ENCODE measurements at places on chromosomes 3 and 15.

DNA sequence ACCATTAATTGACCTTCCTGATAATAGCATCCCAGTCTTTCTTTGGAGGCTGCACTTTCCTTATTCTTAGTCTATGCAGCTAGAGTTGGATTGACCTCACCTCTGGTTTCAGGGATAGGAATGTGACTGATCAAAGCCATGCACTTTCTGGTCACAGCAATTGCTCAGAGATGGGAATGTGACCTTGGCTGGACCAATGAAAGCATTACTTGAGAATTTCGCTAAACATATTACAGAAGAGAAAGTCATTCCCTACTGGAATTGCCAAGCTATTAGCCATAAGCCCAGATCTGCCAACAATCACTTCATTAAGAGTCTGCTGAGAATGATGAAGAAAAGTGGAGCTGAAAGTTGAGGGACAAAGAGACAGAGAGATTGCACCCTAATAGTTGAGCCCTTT, 32.7 kb downstream of the RTP1 start:
- no peak for DNase-seq

DNA sequence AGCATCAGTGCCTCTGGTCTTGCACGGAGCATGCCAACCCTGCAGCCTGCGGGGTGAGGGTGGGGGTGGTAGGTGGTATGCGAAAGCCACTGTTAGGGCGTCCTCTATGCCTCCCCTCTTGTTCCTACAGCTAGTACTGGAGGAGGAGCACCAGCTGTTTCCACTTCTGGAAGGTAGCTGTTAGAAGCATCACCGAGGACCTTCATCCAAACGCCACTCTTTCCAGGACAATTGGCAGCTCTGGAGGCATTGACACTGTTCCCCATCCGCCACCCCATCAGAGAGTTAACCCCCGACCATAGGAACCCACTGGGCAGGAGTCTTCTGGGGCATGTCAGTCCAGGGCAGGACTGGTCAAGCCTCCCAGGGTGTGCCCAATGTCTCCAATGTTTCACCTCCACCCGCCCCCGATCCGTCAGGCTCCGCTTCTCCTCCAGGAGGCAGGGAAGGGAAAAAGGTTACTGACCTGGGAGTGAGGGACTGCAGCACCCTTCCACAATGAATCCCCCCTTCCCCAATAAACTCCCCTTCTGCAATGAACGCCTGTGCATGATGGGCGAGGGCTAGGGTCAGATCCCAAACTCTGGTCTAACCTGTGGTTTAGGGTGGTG, 487 bp downstream of the DUOX2 start:
- DNase-seq, result no peak

GRCh38 chr15:71715914-71716313, 94.4 kb upstream of the NR2E3 start:
- no peak for DNase-seq

GRCh38 chr3:37598808-37599581, 262.7 kb upstream of the CTDSPL start:
- DNase-seq, result no peak

- DNase-seq, result no peak
Measured at GRCh38 chr15:39029741-39030140, 465.1 kb upstream of the RASGRP1 start.

DNA sequence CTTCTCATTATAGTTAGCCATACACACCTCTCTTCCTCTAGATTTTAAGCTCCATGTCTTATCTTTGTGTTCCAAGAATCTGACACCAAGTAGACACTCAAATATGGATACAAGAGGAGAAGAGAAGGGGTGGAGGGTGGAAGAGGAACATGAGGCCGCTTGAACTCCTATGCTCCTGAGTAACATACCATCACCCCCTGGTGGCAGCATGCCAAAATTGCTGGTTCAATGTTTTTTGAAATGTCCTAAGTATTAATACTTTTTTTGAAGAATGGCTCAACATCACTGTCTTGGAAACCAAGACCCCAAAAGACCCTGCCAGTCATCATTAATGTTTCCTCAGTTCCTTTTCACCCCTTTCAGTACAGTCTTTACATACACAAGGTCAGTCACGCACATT, 71.8 kb upstream of the HACD2 start:
- peak; percentile 20 for DNase-seq

- peak; percentile 32 for DNase-seq
Measured at GRCh38 chr3:126014252-126014651, 45.3 kb downstream of the ROPN1B start.

DNA sequence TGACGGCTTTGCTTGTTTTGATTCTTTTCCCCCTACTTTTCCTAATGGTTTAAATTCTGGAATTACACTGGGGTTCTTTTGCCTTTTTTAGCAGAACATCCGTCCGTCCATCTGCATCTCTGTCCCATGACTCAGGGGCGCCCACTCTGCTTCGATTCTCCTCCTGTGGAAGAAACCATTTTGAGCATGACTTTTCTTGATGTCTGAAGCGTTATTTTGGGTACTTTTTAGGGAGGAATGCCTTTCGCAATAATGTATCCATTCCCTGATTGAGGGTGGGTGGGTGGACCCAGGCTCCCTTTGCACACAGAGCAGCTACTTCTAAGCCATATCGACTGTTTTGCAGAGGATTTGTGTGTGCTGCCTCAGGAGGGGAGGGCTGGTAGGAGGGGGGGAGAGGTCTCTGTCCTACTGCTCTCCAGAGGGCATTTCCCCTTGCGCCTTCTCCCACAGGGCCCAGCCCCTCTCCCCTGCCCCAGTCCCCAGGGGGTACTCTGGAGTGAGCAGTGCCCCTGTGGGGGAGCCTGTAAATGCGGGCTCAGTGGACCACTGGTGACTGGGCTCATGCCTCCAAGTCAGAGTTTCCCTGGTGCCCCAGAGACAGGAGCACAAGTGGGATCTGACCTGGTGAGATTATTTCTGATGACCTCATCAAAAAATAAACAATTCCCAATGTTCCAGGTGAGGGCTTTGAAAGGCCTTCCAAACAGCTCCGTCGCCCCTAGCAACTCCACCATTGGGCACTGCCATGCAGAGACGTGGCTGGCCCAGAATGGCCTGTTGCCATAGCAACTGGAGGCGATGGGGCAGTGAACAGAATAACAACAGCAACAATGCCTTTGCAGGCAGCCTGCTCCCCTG, 19.5 kb upstream of the BSN start:
- no peak for DNase-seq

GRCh38 chr15:33994005-33994615, 25.8 kb downstream of the CHRM5 start:
- DNase-seq, result peak; percentile 51

DNA sequence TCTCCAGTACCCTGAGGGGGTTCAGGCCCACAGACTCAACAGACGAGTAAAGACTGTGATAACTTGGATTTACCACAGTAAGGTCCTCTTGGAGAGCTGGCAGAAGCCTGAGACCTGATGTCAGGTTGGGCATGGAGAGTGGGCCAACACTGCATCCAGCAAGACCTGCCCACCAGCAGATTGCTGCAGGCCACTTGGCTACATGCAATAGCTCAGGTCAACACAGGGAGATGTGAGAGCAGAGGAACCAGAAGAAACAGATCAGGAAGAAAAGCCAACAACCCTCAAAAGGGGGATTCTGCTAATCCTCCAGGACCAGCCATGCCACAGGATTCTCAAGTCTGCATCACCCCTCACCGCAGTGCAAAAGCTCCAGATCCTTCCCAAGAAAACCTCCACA, 1.7 kb upstream of the IP6K1 start:
- no peak for DNase-seq

GRCh38 chr3:41158947-41159346, 40.4 kb upstream of the CTNNB1 start:
- no peak for DNase-seq

- peak; percentile 85 for DNase-seq
Measured at GRCh38 chr3:157135671-157136396, 24.1 kb downstream of the CCNL1 start.

GRCh38 chr15:55633731-55634130, 45.6 kb upstream of the PYGO1 start:
- DNase-seq, result no peak

DNA sequence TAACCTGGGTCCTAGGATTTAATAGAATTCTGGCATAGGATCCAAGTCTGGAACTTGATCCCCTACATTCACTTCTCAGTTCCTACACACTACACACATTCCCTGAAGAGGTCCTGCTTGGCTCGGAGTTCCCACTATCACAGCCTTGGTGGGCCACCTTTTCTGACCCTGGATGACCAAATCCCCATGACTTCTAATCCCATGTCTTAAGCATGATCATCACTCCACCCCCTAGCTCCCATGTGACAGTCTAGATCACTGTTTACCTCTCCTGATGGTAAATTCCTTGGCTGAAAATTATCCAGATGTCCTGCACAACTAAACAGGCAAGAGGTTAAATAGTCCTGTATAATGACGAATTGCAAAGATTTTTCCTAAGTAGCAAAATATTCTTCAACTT, 40.3 kb downstream of the DUT start:
- DNase-seq, result no peak

DNA sequence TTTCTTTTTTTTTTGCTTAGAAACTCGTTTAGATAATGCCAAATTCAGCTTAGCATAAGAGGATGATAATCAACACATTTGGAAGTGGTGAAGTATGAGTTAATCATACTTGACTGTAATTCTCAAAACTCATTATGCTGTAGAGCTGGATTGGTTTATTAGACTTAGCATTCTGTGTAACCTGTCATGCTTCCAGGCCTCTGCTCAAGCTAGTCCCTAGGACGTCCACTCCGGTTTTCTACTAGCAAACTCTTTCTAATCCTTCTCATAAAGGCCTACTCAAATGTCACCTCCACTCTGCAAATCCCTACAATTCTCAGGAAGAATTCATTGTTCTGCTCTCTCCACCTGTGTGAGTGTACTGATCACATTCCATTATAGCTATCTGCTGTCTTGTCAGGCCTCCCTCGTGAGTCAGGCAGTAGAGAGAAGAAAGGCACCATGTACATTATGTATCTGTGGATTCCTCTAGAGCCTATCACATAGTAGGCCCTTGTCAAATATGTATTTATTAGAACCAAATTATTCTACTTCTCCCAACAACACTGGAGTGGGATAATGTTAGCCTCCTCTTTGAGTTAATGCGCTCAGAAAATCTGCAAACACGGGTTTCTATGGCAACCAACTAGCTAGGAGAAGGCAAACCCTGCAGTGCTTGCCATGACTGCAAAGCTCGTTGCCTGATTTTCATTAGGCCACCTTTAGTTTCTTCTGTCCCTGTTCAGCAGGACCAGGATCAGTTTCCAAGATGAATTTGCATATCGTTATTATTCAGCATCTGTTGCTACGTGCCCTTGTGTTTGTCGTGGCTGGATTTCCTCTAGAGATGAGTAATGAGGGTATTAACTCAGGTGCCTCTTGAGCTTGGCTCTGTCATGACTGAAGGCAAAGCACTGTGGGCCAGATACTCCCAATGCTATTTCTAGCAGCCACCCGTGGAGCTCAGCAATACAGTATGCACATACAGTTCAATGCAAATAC, 30.7 kb downstream of the ATP13A5 start:
- DNase-seq, result peak; percentile 2

GRCh38 chr3:17143893-17144664, 259.3 kb downstream of the PLCL2 start:
- no peak for DNase-seq

DNA sequence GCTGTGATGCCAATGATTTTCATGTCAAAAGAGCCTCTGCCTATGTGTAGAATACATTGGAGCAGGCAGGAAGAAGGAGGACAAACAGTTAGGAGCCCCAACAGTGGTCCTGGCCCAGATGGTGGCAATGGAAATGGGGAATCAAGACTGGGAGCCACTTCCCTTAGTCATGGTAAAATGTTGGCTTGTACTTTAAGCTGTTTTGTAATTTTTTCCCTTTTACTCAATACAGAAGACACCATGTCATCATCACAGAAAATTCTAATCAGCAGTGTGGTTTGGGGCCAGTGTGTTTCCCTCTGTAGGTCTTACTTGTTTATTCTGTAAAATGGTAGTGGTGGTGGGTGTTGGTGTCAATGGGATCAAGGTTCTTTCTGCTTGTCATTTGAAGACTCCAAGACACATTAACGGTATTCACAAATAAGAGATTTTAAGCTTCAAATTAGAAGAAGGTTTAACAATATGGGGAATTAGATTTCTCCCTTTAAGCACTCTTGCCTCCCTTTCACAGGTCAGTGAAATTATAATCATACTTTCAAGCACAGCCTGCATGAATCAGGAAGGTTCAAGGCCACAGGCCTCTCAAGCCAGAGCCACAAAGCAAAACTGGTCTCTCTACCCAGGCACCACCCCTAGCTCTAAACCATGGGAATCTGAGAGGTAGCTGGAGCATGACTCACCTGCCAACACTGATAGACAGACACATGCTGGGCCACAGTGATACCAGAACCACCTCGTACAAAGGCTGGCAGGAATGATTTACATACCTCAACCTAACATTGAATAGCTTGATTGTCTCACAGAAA, 24.9 kb downstream of the SIAH2 start:
- peak; percentile 47 for DNase-seq

DNA sequence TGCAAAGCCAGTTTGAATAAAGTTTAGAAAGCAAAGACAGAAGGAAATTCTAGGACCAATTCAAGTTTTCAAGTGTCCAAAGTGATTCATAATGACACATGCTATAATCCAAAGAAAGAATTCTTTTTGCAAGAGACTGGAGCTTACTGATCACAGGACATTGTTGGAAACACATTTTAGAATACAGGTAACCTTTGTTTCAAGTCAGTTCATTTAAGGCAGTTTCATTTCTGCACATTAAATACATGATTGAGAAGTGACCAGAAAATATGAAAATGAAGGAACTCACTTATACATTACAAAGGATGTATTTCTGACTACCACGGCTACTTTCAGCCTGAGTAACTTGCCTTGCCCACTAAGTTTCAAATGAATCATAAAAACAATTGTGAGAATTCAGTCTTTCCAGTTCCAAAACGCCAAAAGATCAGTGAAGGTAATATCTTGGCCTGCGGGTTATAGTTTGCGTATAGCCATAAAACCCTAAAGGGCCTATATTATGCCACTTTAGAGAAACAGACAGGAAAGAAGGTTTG, 48.7 kb downstream of the PRICKLE2 start:
- DNase-seq, result peak; percentile 84

GRCh38 chr3:5731100-5731499, 543.6 kb downstream of the EDEM1 start:
- DNase-seq, result no peak

DNA sequence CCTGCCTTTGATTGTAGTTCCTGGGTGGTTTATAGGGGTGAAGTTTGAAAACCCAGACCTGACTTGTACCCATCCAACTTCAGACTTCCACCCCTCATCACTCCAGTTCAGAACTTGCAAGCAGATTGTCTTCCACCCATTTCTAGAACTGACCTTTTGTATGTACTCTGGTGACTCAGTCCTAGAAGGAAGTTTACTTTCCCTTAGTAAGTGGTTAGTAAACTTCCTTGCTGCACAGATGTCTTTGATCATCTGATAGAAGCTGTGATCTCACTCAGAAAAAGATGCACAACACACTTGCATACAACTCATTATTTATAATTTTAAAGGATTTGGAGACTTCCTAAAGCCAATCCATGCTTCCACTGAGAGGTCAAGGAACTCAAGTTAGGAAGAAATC, 368.0 kb downstream of the MFSD1 start:
- peak; percentile 94 for DNase-seq

DNA sequence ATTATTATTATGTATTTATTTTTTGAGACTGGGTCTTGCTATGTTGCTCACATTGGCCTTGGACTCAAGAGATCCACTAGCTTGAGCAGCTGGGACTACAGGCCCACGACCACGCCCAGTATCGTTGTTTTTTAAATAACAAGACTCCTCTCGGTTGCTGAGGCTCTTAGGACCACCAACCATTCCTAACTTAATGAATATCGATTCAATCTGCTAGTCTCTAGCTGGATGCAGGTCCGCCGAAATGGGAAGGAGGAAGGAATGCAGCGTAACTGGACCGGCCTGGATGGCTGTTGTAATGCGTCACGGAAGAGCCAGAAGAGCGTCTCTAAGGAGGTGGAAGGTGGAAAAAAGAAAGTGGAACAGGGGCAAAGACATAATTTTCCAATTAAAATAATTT, 1.7 kb downstream of the ANXA2 start:
- DNase-seq, result peak; percentile 57
